HL-60 (cell line): ENCODE measurements at places on chromosomes 2 and 18.

- no peak for DNase-seq
Measured at GRCh38 chr2:239830121-239831000, 194.8 kb downstream of the NDUFA10 start.

- no peak for DNase-seq
Measured at GRCh38 chr18:8708670-8709069, 3.3 kb downstream of the MTCL1 start.

- DNase-seq = no peak
Measured at GRCh38 chr2:105272176-105272575, 30.6 kb downstream of the GPR45 start.

GRCh38 chr2:205405752-205406151, 276.5 kb upstream of the NRP2 start:
- DNase-seq = no peak

DNA sequence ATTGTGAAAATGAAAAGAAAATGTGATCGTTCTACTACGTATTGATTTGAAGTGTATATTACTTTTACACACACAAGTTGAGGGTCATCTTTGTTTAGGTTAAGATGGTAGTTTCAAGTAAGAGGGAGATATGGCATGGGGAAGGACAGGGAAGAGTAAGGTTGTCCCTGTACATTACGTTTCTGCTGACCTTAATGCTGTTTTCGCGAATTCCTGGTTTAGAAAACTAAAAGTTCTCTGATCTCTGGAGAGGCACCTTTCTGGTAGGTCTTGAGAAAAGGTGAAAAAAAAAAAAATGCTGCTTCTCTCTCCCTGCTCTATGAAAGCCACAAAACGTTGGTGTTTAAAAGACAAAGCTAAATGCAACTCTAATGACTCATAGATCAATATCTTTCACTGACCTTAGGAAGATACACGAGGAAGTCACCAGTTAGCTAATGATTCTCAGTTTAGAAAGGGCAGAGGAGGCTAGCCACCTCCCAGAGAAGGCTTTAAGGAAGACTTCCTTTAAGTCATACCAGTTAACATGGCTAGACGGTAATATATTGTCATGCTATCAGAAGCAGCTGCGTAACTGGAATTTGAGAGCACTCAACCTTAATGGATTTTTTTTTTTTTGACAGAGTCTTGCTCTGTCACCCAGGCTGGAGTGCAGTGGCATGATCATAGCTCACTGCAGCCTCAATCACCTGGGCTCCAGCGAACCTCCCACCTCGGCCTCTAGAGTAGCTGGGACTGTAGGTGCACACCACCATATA, 13.2 kb downstream of the TXNDC2 start:
- peak; percentile 74 for DNase-seq

DNA sequence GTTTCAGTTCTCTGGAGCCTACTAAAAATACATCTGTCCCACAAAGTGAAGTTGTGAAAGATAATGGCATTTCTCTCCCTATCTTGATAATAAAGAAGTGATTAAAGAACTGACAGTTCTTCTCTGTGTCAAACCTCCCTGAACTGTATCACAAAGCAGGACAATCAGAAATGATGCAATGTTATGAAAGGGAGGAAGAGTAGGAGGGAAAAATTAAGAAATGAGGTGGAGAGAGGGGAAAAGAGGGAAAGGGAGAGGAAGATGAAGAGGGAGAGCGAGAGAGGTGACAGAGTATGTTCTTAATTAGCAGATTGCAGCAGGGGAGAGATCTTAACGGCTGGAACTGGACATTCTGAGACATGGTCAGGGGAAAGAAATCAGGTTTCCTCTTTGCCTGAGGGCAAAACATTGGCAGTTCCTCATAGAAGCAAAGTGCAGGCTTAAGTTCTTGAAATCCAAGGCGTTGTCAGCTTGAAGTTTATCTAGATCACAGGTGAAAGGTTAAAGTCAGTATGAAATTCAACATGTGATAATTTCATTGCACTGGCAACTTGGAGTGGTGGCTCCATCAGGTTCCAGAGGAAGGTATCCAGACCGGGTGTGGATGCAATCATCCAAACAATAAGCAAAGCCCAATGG, 54.6 kb downstream of the RDH14 start:
- DNase-seq = no peak

- DNase-seq = peak; percentile 59
Measured at GRCh38 chr2:104976603-104977120, 61.2 kb upstream of the MRPS9 start.

GRCh38 chr2:187349326-187349944, 98.6 kb downstream of the CALCRL start:
- no peak for DNase-seq

GRCh38 chr2:157388827-157389226, 55.1 kb downstream of the CYTIP start:
- DNase-seq = no peak

DNA sequence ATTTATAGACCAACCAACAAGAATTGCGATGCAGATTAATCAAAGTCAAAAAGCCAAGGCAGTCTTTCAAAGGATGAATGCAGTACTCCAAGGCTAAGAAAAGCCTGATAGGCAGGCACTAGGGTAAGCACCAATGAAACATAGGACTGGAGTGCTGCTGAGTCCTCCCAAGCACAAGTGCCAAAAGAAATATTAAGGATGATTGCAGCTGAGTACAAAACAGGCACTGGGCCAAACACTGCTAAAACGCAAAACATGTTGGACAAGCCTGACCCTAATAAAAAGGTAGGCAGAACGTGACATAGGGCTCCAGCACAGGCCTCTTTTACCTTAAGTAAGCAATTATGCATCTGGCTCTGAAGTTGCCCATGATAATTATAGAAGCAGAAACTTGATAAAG, 160.1 kb upstream of the LRP1B start:
- DNase-seq = no peak

DNA sequence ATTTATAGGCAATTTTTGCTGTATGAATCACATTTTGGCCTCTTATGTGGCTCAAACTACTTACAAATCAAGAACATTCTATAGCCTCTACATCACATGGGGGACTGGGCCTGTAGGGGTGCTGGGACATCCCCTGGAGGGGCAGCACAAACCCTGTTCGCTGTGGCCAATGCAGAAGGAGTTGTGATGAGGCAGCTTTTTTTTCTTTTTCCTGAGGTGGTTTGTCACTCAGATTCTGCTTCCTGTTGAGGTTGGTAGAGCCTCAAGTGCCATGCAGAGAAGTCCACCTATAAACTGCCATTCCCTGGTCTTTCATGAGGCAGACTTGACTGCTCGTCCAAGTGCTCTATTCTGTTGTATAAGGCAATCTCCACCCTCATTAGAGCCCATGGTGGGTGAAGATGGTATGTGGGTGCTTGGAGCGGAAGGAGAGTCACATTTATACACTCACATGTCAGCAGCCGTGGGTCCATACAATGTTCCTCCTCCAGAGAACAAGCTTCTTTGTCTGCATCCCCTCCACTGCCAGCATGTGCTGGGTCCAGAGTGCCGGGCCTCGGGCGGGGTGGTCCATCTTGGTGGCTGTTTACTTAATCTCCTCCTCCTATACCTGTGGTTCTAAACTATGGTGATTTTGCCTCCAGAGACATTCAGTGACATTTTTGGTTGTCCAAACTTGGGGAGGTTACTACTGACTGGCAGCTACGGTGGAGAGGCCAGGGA, 120.3 kb downstream of the ACOXL start:
- no peak for DNase-seq

DNA sequence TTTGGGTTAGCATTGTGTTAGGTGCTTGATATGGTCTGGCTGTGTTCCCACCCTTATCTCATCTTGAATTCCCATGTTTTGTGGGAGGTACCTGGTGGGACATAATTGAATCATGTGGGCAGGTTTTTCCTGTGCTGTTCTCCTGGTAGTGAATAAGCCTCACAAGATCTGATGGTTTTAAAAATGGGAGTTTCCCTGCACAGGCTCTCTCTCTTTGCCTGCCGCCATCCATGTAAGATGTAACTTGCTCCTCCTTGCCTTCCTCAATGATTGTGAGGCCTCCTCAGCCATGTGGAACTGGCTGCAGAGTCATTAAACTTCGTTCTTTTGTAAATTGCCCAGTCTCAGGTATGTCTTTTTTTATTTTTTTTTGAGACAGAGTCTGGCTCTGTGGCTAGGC, 2.8 kb downstream of the MSH2 start:
- no peak for DNase-seq

DNA sequence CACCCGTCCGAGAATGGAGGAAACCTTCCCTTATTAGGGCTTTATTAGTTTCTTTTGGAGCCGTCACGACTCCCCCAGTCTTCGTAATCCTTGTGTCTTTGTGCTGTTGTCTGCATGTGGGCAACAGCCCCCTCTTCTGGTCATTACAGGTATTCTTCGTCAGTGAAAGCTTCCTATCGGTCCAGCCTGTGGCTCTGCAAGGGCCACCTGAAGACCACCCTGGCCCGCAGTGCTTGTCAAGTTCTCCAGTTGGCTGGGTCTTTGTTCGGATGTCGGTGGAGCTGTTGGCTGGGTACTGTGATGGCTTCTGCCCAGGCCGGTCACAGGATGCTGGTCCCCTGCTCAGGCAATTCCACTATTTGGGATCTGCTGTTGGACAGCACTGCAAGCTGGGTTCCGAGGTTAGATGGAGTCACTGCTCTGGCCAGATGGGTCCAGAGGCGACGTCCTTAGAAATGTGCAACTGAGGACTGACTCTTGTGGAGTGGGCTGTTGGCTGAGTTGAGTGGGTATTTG, 19.2 kb downstream of the E2F6 start:
- peak; percentile 38 for DNase-seq

DNA sequence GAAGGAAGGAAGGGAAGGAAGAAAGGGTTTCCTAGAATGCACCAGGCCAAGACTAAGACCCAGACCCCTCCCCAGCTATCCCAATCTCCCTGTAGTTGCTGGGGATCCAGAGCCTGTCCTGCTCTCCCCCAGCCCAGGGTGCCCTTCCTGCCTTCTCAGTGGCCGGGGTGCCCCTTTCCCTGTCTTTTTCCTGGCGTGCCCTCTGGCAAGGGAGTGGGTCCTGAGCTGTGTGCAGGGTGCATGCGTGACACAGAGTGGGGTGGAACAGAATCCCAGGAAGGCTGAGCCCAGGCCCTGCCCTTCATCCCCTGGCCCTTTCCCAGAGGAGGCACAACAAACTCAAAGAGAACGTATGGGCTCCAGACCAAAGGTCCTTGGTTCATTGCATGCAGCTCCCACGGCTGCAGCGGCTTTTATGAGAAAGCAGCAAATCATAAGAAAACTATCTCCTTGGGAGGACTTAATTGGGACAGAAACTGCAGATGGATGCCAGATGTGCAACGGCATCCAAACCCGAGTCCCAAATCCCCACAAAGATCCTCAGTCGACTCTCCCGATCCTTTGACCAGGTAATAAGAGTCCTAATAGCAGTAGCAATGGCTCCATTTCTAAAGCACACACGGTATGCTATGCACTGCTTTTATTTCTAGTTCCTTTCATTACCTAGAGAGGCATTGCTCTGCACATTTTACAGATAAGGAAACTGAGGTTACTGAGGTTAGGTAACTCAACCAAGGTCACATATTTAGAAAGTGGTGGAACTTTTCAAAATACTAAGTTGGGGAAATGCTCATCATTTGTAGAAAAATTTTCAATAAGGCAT, 12.7 kb upstream of the ARID5A start:
- DNase-seq = no peak

DNA sequence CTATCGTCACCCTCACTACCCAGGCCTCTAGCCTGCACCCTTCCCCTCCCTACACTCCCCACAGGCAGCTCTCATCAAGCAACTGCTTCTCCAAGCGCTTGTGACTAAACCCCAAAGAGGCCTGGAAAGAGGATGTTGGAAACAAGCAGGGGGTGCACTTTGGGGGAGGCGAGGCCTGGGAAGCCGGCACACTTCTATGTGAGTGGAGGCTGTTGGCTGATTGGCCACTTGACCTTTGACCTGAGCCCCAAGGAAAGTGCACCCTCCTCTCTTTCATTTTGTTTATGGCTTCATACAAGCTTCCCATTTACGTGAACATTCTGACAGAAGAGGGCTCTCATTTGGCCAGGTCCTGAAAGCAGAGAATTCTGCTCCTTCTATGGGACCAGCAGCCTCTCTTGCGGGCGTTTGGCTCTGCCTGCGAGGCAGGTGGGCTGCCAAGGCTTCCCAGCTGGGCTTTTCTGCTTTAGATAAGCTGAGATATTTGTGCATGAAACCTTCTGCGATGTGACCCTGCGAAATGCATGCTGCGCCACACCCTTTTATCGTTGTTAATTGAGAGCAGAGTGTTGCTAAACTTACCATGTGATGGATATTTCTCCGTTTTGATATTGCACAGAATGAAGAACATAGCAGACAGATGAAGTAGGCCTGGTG, 134.8 kb upstream of the NCK2 start:
- no peak for DNase-seq

DNA sequence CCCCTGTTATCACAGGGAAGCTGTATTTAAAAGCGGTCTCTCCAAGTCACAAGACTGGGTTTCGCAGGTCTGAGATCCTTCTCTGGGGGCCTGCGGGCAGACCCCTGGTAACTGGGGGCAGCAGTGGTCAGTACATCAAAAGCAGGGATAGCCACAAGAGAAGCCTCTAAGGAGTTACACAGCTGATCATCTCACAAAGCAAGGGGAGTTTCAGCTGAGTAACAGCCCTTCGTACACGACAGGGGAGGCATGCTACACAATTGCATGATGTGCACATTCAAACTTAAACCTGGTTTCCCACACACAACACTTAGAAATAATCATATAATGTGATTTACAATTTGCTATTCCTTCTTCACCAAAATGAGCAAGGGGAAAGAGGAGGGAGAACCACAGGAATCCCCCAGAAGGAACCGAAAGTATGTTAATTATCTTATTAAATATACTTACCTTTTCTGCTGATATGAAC, 87.5 kb downstream of the TMEM131 start:
- no peak for DNase-seq

- peak; percentile 31 for DNase-seq
Measured at GRCh38 chr2:61898810-61899209, 6.7 kb upstream of the COMMD1 start.

DNA sequence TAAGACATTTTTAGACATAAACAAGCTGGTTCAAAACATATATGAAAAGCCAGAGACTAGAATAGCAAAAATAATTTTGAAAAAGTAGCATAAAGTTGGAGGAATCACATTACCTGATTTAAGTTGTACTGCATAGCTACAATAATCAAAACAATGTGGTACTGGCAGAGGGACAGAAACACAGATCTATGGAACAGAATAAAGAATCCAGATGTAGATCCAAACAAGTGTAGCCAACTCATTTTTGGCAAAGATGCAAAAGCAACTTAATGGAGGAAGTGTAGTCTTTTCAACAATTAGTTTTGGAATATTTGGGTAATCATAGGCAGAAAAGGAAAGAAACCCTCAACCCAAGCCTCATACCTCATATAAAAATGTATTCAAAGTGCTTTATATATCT, 278.7 kb upstream of the ZNF521 start:
- no peak for DNase-seq

DNA sequence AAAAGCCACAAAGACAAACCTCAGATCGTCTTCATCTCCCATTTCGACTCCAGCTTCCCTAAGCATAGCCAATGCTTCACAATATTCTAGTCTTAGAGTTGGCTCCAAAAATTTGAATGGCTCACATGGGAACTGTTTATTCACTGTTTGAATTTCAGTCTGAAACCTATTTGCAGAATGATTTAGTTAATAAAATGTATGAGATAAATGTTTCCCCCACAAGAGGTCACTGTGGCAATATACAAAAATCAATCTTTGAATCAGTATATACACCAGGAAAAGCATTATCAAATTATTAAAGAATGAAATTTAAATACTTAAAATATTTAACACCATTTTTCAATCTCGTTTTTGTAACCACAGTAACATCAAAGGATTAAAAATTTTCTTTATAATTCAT, 40.0 kb upstream of the MCM6 start:
- DNase-seq = no peak

- DNase-seq = no peak
Measured at GRCh38 chr18:74233933-74234325, 57.8 kb downstream of the CYB5A start.

- no peak for DNase-seq
Measured at GRCh38 chr2:199968126-199968525, 12.7 kb downstream of the MAIP1 start.

- no peak for DNase-seq
Measured at GRCh38 chr2:206597717-206598218, 44.5 kb upstream of the FAM237A start.
